ENCODE measurements at places on chromosomes 1 and 21.

GRCh38 chr1:59564192-59564891 lies 250.4 kb upstream of the HOOK1 start:
- no peak for DNase-seq

DNA sequence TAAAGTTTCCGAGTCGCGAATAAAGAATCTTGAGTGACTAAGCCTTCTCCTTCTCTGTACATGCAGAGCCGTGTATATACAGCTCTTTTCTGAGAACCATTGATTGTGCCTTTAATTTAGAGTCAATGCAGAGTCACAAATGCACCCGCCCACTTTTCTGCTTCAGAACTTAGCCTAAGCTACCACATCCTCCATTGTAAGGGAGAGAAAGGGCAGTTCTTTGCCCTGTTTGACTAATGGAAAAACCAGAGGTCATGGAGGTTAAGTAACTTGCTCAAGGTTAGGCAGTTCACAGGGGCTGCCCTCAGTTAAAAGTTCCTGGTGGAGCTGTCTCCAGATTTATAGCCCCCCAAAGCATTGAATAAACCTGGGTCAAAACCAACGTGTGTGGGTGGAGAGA lies 139.6 kb downstream of the TOMM20 start:
- DNase-seq: no peak

- no peak for DNase-seq
Observed at GRCh38 chr1:166730299-166730888, 108.9 kb upstream of the POGK start.

DNA sequence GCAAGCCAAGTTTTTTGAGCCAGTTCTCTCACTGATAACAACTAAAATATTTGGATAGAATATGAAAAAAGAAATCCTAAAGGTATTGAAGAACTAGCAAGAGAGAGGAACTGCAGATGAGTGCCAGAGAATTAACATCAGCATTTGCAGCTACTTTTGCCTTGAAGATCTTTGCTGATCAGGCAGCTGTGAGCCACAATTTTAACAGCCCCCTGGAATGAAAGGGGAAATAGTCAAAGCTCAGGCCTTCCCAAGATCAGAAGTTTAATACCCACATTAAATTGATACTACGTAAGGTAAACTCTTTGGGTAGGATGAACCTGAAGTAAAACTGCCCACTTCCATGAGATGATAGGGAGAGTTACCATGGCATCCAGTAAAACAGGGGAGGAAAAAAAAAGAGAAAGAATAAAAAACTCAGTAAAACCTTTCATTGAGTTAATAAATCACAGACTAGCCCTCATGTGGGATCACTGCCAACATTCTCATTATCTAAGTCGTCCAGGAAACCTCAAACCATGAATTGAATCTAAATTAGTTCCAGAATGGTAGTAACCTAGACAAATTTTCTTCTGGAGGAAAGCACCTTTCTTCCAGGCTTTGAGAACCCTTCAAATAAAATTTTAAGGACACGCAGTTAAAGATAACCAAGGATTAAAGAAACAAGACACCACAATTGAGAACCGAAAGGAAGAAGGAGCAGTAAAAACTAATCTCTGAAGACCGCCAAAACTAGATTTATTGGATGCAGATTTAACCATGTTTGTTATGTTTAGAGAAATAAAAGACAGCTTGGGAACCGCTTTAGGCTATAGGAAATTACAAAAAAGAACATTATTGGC lies 28.3 kb downstream of the SCP2 start:
- no peak for DNase-seq

DNA sequence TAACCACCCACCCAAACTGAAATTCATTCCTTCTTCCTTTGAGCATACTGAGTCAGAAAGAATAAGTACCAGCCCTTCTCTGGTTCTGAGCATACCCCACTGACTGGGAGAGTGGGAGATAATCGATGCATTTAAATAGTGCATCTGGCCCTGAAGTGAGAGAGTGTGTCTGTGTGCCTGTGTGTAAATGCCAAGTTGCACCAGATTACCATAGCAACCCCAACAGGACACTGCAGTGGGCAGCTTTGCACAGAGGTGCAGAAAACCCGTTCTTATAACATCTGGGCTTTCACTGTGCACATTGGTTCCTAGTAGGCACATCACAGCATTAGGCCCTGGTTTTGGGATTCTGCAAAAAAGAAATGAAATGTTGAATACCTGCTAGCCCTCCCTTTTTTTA lies 2.3 kb downstream of the ASTN1 start:
- DNase-seq: no peak

DNA sequence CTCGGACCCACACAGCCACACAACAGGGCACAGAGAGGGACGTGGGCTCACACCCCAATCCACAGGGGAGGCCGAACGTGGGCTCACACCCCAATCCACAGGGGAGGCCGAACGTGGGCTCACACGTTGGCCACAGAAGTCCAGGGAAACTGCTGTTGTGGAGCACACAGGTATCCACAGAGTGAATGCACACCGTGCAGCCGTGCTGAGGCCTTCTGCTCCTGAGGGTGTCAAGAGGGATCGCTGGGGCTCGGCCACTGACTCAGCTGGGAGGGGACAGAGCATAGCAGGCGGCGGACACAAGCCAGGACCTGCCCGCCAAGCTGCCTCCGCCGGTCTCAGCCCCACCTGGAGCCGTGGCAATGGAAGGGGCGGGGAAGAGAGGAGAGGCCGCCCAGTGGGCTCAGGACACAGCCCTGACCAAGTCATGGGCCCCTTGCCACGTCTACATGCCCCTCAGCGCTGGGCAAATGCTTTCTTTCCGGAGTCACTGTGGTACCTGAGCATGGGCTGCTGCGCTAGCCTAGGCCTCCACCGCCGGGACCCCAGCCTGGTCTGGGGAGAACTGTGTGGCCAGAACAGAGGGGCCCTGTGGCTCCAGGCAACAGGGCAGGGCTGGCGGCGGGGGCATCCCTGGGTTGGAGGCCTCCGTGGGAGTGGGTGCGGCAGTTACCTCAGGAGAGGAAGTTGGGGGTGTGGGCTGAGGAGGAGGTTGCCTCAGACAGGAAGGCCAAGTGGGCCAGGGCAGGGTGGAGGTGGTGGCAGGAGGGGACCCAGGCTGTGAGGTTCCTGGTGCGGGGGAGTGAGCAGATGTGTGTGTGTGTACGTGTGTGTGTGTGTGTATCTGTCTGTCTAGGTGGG lies 1.2 kb downstream of the SYTL1 start:
- peak; percentile 78 for DNase-seq

DNA sequence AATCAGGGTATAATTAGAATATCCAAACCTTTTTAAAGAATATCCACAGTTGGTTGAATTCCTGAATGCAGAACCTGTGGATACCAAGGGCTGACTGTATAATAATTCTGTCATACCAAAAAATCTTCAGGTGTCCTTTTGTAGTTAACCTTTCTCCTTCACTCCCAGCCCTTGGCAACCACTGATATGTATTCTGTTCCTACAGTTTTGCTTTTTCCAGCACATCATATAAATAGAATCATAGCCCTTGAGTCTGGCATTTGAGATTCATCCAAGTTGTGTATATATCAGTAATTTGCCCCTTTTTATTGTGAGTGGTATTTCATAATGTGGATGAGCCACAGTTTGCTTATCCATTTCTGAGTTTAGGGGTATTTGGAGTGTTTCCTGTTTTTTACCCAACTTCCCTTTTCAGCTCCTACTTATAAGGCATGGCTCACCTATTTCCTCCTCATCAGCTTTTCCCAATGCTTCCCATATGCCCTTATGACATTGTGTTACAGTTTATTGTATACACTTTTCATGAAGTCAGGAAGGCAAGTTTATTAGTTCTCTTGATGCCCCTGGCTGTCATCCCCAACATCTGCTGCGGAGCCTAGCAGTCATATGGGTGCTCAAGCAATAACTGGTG lies 35.0 kb upstream of the AGO1 start:
- no peak for DNase-seq

GRCh38 chr1:21034725-21035628 lies 141.7 kb downstream of the EIF4G3 start:
- DNase-seq: no peak

GRCh38 chr1:199460933-199461332 lies 566.6 kb upstream of the NR5A2 start:
- no peak for DNase-seq

DNA sequence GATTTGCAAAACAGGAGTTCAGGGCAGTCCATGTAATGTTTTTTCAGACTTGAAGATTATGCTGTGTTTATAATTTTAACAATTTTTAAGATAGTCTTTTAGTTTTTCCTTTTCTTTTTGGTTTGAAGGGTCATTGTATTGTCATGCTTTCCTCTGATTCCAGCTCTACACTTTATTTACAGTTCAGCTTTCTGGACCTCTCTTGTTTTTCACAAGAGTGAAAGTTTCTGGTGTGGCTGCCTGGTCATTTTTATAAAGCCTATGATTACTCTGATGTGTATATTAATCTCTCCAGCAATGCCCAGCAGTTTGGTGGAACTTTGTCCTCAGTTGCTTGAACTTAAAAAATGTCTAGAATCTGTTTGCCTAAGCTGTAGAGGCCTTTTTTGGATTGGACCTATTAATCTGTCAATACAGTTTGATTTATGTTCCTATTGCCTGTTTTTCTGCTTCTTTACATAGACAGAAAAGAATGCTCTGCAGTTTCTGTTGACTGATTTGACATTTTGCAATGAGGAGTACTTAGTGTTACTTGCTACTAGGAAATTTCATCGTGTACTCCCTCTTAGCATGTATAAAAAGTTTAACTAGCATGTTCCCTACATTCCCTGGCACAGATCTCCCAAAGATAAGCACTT lies 52.2 kb downstream of the XCL2 start:
- no peak for DNase-seq

DNA sequence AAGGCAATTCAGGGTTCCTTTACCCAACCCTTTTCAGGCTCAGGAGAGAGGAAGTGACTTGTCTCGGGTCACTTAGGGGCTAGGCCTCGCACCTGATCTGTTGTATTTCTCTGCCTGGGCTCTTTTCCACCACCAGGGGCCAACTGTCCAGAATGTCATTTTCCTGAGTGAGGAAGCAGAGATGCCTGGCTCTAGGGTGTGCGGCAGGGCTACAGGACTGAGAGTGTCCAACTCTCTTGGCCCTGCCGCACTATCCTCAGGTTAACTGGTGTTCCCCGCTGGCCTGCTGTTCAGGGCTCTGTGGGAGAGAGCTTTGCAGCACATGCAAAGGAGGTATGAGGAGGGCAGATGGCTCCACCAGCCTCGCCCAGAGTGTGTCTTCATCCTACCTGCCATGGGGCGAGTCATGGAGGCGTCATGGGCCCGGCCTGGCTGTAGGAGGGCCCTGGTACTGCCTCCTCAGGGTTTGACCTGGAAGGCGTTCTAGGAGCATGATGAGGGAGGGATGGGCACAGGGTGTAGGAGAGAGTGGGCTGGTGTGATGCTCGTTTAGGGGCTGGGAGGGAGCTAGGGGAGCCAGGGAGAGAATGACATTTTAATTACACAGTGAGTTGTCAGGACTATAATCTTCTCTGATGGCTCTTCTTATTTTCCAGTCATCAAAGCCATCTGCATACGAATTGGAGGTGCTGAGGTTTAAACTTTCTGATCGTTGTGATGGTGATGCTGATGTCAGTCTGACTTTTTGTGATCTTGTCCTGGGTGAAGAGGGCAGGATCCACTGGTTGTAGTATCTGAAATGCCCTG lies 128.3 kb downstream of the NOS1AP start:
- DNase-seq: no peak

GRCh38 chr1:192439373-192440025 lies 122.7 kb downstream of the RGS21 start:
- no peak for DNase-seq

GRCh38 chr1:192436441-192437078 lies 119.8 kb downstream of the RGS21 start:
- no peak for DNase-seq

- no peak for DNase-seq
Observed at GRCh38 chr21:21182401-21183010, 184.3 kb downstream of the NCAM2 start.

DNA sequence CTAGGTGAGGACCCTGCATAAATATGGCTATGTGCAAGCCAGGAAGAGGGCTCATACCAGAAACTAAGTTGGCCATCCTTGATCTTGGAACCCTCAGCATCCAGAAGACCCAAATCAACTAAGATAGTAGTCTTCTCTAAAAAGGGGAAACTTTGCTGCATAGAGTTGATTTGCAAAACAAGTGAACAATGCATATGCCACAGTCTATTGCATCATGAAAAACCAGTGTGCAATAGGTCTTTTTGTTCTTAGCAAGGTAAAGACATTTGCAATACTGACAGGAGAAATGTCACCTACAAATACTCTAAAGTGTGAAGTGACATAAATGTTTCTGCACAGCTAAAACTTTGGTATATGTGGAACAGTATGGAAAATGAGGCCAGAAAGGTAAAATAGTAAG lies 2.0 kb upstream of the IFI16 start:
- no peak for DNase-seq

- DNase-seq: no peak
Observed at GRCh38 chr1:152942161-152942560, 4.8 kb upstream of the SPRR5 start.

DNA sequence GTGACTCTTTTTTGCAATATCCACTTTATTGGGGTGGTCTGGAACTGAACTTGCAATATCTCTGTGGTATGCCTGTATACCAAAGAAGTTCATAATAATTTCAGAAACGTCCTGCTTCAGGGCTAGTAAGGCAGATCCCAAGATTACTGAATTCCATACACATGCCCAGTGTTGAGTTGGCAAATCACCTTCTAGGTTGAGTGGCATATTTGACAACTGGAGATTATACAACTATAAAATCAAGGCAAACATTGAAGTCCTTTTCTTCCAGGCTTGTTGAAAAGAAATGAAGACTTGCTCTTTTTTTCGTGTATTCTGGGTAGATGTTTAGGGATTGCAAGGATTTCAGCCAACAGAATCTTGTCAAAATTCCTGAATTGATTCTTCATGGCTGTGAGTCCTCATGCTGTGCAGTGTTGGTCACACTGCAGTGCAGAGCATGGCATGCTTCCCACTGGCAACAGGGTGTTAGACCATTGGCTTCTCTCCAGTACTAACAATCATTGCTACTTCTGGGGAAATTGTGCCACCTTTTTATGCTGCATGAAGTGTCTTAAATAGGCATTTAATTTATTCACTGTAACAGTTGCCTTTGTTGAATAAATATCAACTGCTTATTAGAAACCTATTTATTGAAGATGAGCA lies 367.1 kb upstream of the ADGRL4 start:
- no peak for DNase-seq

GRCh38 chr1:97204468-97204867 lies 482.9 kb downstream of the PTBP2 start:
- DNase-seq: no peak

- DNase-seq: no peak
Observed at GRCh38 chr1:150221552-150221951, 14.4 kb downstream of the ANP32E start.

GRCh38 chr1:21586846-21587601 lies 77.8 kb downstream of the ALPL start:
- no peak for DNase-seq

Measured in stimulated activated CD8-positive, alpha-beta memory T cell treated with anti-CD3 and anti-CD28 coated beads, Interleukin-15, amount 100 ng/mL, for 4 hours (primary cell).